HFFc6 (cell line): ENCODE measurements at places on chromosomes 5 and 9.

GRCh38 chr5:119021149-119021732, 32.9 kb upstream of the DTWD2 start:
- DNase-seq: no peak

- no peak for DNase-seq
Measured at GRCh38 chr5:163624431-163624830, 119.0 kb downstream of the MAT2B start.

DNA sequence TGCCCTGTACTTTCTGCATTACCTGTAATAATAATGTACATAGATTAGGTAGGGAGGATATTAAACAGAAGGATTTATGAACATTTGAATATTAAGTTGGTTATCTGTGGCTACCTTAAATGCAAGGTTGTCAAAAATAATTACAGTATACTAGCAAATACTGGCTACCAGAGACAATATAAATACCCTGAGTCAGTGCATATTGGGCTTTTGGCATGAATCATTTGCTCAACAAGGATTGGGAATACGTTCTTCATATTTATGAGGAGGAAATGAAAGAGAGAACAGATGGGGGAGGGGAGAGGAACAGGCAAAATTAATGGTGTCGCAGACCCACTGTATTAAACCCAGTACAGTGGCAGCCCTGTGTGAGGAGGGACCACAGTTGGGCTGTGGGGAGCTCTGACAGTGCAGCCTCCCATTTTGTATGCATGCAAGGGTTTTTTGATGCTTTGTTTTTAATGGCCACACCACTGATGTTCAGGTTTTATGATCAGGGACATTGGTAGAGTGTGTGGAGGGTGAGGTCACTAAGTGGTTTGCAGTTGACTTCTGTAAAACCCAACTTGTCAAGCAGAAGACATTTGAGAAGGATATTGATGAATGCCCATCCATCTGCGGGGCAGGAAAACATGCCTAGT, 56.9 kb downstream of the MVB12B start:
- DNase-seq: no peak

DNA sequence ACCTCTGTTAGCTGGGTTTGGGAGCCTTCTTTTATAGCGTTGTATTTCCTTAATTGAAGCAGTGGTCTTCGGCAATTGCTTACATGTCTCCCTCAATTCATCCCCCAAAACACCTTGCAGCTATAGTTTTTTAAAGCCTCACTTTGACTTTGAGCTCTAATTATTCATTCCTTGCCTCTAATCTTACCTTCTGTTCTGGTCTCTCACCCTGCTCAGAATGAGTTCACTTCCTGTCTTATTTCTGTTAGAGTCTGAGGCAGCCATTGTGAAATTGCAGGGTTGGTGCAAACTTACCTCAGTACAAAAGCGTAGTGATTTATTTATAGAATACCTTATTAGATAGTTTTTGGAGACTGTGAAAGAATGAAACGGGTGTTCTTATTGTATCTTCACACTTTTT, 35.0 kb downstream of the AOPEP start:
- DNase-seq: no peak

DNA sequence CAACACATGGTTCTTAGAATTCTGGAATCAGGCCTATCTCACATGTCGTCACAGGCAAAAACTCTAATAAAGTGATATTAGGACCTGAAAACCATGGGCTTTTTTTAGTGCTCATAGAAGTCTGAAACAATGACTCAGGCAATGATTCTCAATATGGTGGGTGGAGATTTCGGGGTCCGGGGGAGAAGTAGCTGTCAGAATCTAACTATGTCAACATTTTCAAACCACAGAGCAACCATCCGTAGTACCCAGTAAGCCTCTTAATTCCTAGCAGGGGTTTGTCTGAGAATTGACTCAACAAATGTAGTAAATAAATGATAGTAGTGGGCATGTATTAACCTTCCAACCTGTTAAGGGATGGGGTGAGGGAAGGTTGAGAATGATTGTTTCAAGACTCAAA, 2.6 kb downstream of the AMACR start:
- no peak for DNase-seq

- peak; percentile 58 for DNase-seq
Measured at GRCh38 chr5:138282920-138283742, 8.7 kb upstream of the GFRA3 start.

DNA sequence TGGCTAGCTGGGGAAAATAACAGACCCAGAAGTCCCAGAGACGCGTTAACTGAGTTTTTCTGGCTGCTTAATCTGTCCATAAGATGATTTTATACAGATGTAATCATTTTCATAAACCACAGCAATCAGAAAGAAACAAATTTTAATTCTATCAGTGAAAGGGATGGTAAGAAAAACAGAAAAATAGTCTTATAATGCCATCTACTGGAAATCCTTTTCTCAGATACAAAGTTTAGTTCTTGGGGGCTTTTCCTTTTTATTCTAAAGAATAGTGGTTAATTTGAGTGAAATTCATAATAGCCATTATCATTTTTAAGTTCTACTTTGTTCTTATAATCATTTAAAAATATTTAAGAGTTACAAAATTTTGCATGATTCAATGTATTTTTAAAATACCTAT, 44.4 kb downstream of the DROSHA start:
- no peak for DNase-seq

DNA sequence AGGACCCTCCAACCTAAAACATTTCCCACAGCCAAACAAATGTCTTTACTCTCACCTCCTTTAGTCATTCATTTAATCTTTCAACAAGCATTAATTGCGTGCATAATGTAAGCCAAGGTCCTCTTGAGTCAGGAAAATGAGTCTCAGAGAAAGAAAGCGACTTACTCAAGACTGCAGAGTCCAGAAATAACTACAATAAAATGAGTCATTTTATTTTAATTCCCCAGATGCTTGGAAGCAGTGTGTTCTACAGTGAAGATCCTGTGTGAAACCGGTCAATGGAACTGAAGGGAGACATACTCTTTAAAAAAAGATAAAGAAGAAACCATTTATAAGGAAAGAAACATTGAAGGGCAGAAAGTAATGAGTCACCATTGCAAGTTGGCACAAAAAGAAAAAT, 513.7 kb downstream of the CDK5RAP2 start:
- DNase-seq: no peak
